ENCODE measurements at places on chromosomes 16 and 17.

GRCh38 chr17:2110436-2110835 is 55.5 kb downstream of the HIC1 start:
- no peak for DNase-seq

DNA sequence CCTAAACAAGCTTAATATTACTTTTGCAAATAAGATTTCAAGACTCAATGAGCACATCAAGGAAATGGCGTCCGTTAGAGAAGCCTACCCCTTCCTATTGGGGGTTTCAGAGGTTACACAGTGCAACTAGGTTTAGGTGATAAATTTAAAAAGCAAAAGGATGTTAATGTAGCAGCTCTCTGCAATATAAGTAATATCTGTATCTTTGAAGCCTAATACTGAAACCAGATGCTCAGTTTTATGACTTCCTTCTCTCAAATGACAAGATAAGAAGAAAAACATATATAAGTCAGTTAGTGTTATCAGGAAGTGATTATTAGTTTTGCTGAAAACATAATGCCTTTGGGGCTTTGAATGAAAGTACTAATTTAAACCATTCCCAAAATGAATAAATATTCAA is 54.3 kb upstream of the MED13 start:
- no peak for DNase-seq

DNA sequence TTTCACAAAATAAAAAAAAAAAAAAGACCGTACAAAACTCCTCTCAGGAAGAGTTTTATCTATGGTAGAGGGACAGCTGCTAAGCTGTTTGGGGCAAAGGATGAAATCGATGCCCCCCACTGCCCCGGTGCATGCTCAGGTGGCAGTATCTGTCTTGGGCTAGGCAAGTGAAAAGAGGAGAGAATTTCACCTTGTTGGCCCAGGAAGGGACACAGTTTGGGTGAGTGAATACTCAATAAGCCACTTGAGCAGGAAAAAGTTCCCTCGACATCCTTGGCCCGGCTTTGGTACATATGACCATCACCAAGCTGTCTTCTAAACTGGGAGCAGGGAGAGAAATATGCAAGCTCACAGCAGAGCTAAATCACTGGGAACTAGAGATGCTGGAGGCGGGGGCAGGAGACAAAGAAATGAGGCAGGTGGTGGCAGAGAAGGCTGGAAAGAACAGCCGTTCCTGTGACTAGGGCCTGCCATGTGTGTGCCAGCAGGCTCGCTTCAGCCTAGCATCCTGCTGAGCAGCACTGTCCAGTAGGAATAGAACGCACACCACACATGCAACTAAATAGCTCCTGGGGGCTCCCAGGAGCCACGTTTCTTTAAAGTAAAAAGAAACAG is 8.2 kb upstream of the EIF1 start:
- no peak for DNase-seq

DNA sequence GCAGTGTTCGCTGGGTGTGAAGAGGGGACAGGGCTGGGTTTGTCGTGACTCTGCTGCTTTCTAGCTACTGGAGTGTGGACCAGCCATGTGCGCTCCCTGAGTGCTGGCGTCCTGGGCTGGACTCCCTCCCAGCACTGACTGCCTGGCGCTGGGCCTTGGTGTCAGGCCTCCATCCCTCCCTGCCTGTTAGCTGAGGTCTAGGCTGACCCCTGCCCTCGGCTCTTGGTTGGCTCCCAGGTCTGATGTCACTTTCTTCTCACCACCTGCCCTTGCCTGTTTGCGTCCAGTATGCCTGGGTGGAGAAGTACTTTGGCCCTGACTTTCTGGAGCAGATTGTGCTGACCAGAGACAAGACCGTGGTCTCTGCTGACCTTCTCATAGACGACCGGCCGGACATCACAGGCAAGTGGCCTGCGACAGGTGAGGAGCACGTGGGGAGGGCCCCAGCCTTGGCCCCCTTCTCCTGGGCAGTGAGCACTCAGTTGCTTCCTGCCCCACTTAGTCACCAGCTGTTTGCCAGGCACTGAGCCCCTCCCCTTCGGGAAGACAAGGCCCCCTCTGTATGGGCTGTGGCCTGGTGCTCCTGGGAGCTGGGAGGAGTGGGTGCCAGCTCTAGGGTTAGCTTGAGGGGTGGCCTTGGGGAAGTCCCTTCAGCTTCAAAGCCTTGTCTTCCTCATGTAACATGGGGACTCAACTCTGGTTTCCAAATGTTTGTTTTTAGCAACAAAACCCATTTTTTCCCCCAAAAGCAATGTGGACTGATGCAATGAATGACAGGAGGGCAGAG is 41.5 kb downstream of the NT5M start:
- DNase-seq = no peak

GRCh38 chr17:73302189-73302588 is 9.6 kb downstream of the CDC42EP4 start:
- DNase-seq = no peak

DNA sequence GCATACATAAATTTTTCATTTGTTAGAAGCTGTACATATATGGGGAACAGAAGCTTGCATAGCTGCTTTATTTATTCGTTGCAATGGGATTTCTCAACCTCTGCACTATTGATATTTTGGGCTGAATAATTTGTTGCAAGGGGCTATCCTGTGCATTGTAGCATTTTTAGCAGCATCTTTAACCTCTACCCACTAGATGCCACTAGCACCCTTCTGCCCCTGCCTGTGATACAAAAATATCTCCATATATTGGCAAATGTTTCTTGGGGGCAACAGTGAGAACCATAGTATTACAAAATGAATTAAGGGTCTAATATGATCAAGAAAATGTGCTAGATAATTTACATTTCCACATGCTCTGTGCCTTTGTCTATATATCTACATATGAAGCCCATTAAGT is 1401.0 kb downstream of the CDH11 start:
- DNase-seq = no peak

GRCh38 chr17:18099516-18099915 is 9.0 kb upstream of the MYO15A start:
- no peak for DNase-seq

DNA sequence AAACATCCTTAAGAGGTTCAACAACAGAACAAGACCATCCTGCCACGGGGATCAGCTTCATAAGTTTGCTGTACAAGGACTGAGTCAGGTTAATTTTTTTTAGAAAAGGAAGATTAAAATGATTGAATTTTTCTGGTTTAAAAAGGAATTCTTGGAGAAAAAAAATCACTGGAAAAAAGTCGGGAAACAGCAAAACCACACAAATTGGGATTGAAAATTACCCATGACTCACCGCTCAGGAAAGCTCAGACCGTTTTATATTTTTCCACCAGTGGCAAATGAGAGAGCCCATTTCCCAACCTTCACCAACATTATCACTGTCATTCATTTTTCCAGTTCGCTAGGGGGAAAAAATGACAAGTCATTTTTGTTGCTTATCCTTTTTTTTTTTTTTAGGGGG is 46.6 kb downstream of the MRM3 start:
- no peak for DNase-seq

GRCh38 chr17:57976594-57976993 is 11.5 kb downstream of the VEZF1 start:
- no peak for DNase-seq

DNA sequence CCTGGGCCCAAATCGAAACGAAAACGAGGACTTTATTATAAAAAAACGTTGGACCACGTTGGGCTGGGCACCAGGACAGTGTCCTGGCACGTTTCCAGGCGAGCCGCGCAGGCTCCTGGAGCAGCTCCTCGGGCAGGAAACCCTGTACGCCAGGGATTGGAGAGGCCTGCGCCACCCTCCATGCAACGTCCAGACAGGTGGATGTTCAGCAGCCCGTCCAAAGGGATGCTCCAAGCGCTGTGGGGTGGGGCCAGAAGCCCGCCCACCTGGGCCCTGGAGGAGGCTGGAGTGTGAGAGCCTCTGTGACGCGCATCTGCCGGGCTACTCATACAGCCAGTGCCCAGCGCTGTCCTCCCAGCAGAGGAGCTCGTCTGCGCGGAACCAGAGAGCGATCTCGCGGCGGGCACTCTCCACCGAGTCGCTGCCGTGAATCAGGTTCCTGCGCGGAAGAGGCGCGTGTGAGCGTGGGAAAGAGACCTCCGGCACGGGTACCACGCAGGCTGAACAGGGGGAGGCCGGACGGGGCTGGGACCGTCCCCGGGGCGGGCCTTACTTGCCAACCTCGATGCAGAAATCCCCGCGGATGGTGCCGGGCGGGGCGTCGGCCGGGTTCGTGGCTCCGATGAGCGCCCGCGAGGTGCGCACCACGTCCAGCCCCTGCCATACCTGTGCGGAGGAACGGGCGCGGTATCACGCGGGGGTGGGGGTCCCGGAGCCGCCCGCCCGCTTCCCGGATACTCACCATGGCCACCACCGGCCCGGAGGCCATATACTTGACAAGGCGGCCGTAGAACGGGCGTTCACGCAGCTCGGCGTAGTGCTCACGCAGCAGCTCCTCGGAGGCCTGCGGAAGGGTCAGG is 785 bp downstream of the NME3 start:
- DNase-seq = peak; percentile 73

DNA sequence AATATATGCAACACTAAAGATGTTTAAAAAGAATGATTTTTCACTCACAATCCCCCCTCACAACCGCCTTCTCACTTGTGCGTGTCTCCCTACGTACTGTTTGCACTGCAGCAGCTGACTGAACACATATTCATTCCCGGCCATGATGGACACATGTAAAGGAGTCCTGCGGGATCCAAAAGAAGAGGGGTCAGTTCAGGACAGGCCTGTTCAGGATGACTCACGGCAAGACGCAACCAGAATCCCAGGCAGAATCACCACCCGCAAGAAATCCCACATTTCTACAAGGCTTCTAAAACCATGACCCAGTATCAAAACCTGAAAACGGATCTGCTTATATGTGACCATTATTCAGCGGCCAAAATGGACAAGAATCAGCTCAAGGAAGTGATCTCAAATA is 52.3 kb downstream of the CYB5D2 start:
- DNase-seq = no peak

GRCh38 chr16:65274566-65274965 is 152.7 kb upstream of the CDH11 start:
- no peak for DNase-seq

DNA sequence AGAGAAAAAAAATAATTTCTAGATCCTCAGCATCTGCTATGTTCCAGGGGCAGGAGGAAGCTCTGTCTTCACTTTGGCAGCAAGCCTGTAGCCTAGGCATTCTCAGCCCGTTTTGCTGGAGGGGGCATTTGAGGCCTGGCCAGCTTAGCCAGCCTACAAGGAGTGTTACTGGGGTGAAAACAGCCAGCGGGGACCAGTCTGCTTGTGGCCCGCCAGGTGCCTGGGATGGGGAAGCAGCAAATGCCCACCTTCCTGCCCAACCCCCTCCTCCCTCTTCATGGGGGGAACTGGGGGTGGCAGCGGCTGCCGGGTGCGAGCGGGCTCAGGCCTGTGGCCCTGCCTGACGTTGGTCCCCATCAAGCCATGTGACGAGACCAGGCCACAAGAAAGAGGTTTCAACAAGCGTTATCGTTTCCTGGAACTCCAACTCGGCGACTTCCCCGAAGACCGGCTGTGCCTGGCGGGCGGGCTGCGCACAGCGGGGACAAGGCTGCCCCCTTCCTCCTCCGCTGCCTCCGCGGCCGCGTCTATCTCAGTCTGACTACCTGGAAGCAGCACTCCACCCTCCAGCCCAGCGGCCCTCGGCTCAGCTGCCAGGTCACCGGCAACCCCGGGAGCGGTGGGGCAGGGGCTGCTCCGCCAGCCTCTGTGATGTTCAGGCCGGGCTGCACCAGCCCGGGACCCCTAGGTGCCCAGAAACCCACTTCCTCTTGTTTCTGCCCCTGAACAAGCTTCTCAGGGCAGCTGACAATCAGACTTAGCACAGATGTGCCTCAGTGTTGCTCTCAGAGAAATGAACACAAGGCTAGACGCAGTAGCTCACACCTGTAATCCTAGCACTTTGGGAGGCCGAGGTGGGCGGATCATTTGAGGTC is 22.9 kb downstream of the SOCS1 start:
- DNase-seq = peak; percentile 80

DNA sequence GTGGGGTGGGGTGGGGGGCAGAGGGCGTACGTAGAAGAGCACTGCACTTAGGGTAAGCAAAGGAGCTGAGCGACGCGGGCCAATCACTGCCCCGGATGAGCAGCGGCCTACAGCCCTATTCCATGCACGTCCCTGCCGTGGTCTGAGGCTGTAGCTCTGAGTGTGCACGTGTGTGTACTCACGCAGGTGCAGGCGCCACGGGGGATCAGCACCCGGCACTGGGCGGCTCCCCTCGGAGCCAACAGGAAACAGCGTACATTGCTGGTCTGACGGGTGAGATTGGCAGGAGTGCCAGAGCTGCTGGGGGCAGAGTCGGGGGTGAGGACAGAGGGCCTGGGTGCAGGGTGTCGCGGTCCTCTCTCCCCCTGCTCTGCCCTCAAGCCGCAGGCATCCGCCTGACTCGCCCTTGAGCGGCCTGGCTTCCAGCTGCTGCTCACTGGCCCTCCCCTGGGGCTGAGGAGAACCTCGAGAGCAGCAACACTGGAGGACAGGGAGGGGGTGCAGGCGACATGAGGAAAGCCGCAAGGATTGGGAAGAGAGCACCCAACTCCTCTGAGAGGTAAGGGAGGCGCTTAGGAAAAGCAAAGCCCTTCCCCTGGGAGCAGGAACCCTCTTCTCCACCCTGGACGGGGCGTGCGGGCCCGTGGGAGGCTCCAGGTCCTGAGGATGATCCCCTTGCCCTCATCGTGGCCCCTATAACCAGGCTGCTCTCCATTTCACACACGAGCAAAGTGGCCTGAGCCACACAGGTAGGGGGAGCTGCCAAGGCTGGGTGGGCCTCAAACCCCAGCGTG is 57.8 kb downstream of the ENGASE start:
- DNase-seq = no peak

DNA sequence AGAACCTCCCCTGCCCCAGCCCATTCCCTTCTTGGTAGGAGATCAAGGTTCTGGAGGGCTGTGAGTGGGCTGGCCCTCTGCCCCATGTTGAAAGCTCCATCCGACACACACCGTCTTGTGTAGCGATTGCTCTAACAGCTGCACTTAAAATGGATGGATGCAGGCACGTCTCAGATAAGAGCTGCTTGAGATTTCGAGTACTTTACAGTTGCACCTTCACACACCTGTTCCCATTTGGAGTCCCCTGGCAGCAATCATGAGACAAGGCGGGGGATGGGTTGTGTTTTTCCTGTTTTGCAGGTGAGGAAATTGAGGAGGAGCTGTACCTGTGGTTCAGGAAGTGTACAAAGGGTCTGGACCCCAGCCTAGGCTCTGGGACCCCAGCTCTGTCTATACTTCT is 25.6 kb upstream of the TAC4 start:
- no peak for DNase-seq

DNA sequence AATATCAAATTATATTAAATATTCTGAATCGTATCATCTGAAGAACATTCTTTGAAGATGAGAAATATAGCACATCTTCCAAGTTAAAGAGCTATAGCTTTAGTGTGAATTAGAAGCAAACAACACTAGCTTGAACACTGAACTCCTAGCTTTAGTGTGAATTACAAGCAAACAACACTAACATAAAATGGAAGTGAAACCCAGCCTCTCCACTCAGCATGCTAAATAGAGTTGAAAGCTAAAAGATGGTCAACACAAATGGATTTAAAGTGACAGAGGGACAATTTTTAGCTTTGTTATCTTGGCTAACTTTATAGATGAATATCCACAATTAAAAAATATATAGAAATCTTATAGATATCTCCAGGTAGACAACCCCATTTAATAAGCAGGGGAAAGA is 4.5 kb upstream of the KIF2B start:
- no peak for DNase-seq

GRCh38 chr17:66431910-66432309 is 129.5 kb downstream of the PRKCA start:
- no peak for DNase-seq

- DNase-seq = no peak
Measured at GRCh38 chr17:53227514-53227913, 595.2 kb upstream of the KIF2B start.
